ENCODE measurements at places on chromosomes 11 and 22. TPM values are rescaled to one million over a fixed set of nuclear protein-coding genes. Genes with fewer than 3 reads are reported as not detected.
A peak's percentile ranks its signal among the peaks of the same experiment; 100 is the strongest.

The C11orf16 gene
- not detected for total RNA-seq

The CYP2D6 gene
- total RNA-seq: 149 TPM

The PLAAT4 gene
- 54.5 TPM for total RNA-seq

The PANX3 gene
- total RNA-seq: not detected

The UCP3 gene
- 3.4 TPM for total RNA-seq

The HDHD5 gene
- 15.7 TPM for total RNA-seq

The B3GAT1 gene
- 0.54 TPM for total RNA-seq

The GGTLC3 gene
- total RNA-seq: 4.6 TPM

The OR5B21 gene
- total RNA-seq: not detected

The KRTAP5-10 gene
- total RNA-seq: not detected

The VSIG10L2 gene
- total RNA-seq: not detected

The ISX gene
- 187 TPM for total RNA-seq

GRCh38 chr22:22060200-22061084 lies 77.9 kb upstream of the TOP3B start:
- no peaks in the 10 kb centered on the region for H3K4me1 ChIP-seq
- H3K27me3 ChIP-seq: no peaks in the 10 kb centered on the region
- no peak overlapping the region for H3K4me3 ChIP-seq
- no peaks in the 10 kb centered on the region for H3K36me3 ChIP-seq
- H3K27ac ChIP-seq: no peak overlapping the region

DNA sequence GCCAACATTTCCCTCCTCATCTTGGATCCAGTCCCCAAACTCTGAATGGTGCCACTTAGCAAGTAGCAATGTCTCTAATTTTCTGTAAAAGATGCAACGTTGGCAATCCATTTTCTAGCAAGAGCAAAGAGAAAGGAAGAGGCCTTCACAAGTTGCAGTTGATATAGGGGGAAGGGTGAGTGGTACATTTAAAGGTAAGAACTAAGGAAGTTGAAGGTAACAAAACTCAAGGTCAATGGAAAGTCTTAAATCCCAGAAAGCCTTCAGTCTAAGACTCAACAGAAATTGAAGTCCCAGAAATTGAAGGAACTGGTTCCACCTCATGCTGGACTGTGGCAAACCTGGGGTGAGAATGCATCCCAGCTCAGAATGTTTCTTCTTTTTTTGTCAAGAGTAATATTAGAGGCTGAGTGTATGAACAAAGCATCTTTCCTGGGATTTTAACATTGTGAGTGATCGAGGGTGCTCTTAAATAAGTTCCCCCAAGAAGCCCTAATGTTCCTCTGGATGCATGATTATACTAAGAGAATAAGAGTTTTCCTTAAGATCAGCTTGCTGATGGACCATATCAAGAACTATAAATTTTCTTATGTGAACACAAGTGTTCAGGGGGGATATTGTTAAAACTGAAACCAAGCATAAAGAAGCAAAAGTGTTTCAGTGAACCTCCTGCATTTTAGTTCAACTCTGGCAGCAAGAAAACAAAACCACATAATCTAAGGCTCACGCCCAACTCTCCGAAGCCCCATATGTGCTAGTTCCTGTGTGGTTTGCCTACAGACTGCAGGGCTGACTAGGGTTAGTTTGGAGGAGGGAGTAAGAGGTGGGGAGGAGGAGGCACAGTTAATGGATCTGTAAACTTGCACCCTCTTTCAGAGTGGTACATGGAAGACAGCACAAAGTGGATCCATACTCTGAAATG lies at the start of gene GRAP2:
GRAP2 (plus strand) TSS at position 779 of the 922 bp plus-strand sequence. CDS start 46,023 bp downstream, outside the sequence.
- no peaks in the 10 kb centered on the region for H3K36me3 ChIP-seq
- no peaks in the 10 kb centered on the region for H3K27me3 ChIP-seq
- peak within 1 kb of the TSS; percentile 62 for H3K27ac ChIP-seq

- no peak for DNase-seq
- H3K4me3 ChIP-seq: no peak overlapping the region
- no peaks in the 10 kb centered on the region for H3K4me1 ChIP-seq
Observed at GRCh38 chr11:47340980-47341775, 11.3 kb downstream of the MYBPC3 start.

- no peaks in the 10 kb centered on the region for H3K36me3 ChIP-seq
- no peaks in the 10 kb centered on the region for H3K27me3 ChIP-seq
- H3K27ac ChIP-seq: no peak overlapping the region
- no peaks in the 10 kb centered on the region for H3K4me1 ChIP-seq
Observed at GRCh38 chr11:78742430-78742829, 167.8 kb upstream of the NARS2 start.

DNA sequence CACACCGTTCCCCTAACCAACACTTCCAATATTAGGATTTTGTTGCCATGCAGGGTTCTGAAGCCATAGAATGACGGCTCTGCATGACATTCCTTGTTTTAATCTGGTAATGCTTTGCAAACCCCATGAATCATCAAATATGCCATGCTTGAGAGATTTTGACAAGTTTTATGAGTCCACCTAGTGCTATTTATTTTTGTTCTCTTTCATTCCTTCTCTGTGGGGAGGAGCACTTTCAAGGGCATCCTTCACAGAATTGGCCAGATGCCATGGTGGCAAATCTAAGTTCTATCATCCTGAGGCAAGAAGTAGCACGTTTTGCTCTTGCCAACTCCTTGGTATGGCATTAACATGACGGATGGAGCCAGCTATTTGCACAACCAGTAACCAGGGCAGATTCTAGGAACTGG lies 268.4 kb downstream of the FAM76B start:
- no peaks in the 10 kb centered on the region for H3K4me1 ChIP-seq
- no peak overlapping the region for H3K4me3 ChIP-seq
- DNase-seq: no peak
- H3K27me3 ChIP-seq: no peaks in the 10 kb centered on the region
- H3K36me3 ChIP-seq: no peaks in the 10 kb centered on the region

- DNase-seq: no peak
- no peaks in the 10 kb centered on the region for H3K27me3 ChIP-seq
- no peaks in the 10 kb centered on the region for H3K36me3 ChIP-seq
- H3K4me3 ChIP-seq: no peak overlapping the region
- no peak overlapping the region for H3K27ac ChIP-seq
Observed at GRCh38 chr11:1301220-1302000, 8.0 kb downstream of the TOLLIP start.

- DNase-seq: no peak
- no peak overlapping the region for H3K27ac ChIP-seq
- H3K36me3 ChIP-seq: no peaks in the 10 kb centered on the region
- no peak overlapping the region for H3K4me3 ChIP-seq
- no peaks in the 10 kb centered on the region for H3K27me3 ChIP-seq
Observed at GRCh38 chr11:107473792-107474191, 16.2 kb upstream of the CWF19L2 start.

GRCh38 chr11:128909438-128910125 lies 18.4 kb downstream of the KCNJ5 start:
- no peaks in the 10 kb centered on the region for H3K36me3 ChIP-seq
- no peak overlapping the region for H3K4me3 ChIP-seq
- no peaks in the 10 kb centered on the region for H3K4me1 ChIP-seq
- no peak overlapping the region for H3K27ac ChIP-seq
- DNase-seq: no peak
- no peaks in the 10 kb centered on the region for H3K27me3 ChIP-seq

GRCh38 chr22:31895411-31896123 lies 48.8 kb upstream of the YWHAH start:
- no peaks in the 10 kb centered on the region for H3K36me3 ChIP-seq
- H3K27ac ChIP-seq: no peak overlapping the region
- H3K4me1 ChIP-seq: no peaks in the 10 kb centered on the region
- no peaks in the 10 kb centered on the region for H3K27me3 ChIP-seq
- DNase-seq: no peak

- H3K27me3 ChIP-seq: no peaks in the 10 kb centered on the region
- H3K4me3 ChIP-seq: no peak overlapping the region
- no peaks in the 10 kb centered on the region for H3K36me3 ChIP-seq
- DNase-seq: peak; percentile 92
- H3K27ac ChIP-seq: peak overlapping the region; percentile 35
Observed at GRCh38 chr11:65078151-65078550, 5.7 kb downstream of the CDCA5 start.

GRCh38 chr22:39348909-39349505 lies 784 bp upstream of the SYNGR1 start:
- H3K4me1 ChIP-seq: no peaks in the 10 kb centered on the region
- H3K4me3 ChIP-seq: peak overlapping the region; percentile 65
- peak; percentile 76 for DNase-seq

DNA sequence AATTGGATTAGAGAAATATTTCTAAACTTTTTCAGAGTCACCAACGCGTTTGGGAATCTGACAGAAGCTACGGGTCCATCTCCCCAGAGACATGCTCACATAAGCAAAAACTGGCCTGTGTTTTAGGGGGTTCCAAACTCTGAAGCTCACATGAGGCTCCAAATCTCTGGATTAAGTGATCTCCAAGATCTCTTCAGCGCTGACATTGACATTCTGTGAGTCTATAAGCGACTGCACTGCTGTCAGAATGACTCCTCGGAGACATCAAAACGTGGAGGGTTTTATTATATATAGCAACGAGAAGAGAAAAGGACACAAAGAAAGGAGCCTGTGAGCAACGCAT lies 642 bp upstream of the SIK2 start:
- H3K4me3 ChIP-seq: peak overlapping the region; percentile 70
- peak overlapping the region; percentile 96 for H3K27ac ChIP-seq
- no peaks in the 10 kb centered on the region for H3K36me3 ChIP-seq
- DNase-seq: no peak

DNA sequence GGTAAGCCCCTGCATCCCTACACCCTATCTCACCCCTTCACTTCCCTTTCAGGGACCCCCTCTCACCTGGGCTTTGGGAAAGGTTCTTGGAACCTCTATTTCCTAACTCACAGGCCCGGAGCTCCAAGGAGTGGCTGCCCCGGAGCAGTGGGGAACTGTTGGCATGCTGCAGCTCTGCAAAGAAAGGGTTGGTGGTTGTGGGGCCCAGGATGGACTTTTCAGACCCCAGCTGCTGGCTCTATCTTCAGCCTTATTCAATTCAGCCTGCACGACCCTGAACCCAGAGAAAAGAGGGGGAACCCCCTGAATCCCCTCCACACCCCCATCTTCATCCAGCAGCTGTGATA lies 10.0 kb downstream of the ROBO4 start:
- H3K27ac ChIP-seq: no peak overlapping the region
- H3K4me1 ChIP-seq: no peaks in the 10 kb centered on the region
- DNase-seq: no peak
- H3K36me3 ChIP-seq: no peaks in the 10 kb centered on the region

GRCh38 chr11:116309446-116309845 lies 463.3 kb downstream of the BUD13 start:
- no peaks in the 10 kb centered on the region for H3K36me3 ChIP-seq
- H3K27ac ChIP-seq: no peak overlapping the region
- H3K4me1 ChIP-seq: no peaks in the 10 kb centered on the region
- H3K27me3 ChIP-seq: no peaks in the 10 kb centered on the region

DNA sequence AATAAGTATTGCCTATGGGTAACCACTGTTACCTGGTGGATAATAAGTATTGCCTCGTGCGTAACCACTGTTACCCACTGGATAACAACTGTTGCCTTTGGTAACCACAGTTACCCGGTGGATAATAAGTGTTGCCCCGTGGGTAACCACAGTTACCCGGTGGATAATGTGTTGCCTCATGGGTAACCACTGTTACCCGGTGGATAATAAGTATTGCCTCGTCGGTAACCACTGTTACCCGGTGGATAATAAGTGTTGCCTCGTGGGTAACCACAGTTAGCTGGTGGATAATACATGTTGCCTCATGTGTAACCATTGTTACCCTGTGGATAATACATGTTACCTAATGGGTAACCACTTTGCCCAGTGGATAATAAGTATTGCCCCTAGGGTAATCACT lies 9.8 kb upstream of the NXPE4 start:
- no peak overlapping the region for H3K4me3 ChIP-seq
- no peak overlapping the region for H3K27ac ChIP-seq
- no peaks in the 10 kb centered on the region for H3K36me3 ChIP-seq
- no peaks in the 10 kb centered on the region for H3K4me1 ChIP-seq
- no peak for DNase-seq
- H3K27me3 ChIP-seq: no peaks in the 10 kb centered on the region

- DNase-seq: peak; percentile 29
- H3K36me3 ChIP-seq: no peaks in the 10 kb centered on the region
- H3K27me3 ChIP-seq: no peaks in the 10 kb centered on the region
- peaks cover 47% of the 10 kb centered on the region for H3K4me1 ChIP-seq
- peak overlapping the region; percentile 81 for H3K4me3 ChIP-seq
Observed at GRCh38 chr22:27918341-27919221, 475 bp downstream of the PITPNB start.

- peaks cover 21% of the 10 kb centered on the region for H3K27me3 ChIP-seq
- DNase-seq: no peak
- H3K4me1 ChIP-seq: no peaks in the 10 kb centered on the region
- H3K4me3 ChIP-seq: no peak overlapping the region
Observed at GRCh38 chr11:62930157-62930556, 9.0 kb upstream of the CHRM1 start.

DNA sequence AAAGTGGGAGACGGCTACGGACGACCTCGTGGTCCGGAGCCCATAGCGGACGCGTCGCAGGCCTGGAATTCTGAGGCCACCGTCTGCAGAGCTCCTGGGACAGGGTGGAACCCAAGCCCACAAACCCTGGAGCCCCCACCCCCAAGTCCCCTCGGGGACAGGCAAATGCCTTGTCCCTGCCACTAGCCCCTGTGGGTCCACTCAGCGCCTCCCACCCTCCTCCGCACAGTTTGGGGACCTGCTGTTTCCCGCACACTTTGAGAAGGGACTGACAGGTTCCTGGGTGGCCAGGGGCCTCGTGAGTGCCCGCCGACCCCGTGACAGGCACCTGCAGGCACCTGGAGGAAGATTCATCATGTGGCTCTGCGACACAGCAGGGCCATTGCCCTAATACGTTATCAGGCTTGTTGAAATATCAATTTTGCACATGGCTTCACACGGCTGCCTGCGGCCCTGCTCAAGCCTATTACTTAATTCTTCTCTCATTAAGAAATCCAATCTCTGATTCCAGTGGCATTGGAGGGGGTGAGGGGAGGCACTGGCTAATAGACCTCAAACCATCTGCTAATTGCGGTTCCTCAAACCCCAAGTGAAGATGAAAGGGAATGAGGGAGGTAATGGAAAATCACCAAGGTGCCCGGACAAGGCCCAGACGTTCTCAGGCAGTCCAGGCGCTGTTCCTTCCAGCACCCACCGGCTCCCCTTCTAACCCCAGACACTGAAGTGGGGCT lies 672.5 kb downstream of the BRD1 start:
- H3K36me3 ChIP-seq: no peaks in the 10 kb centered on the region
- no peaks in the 10 kb centered on the region for H3K4me1 ChIP-seq
- no peak for DNase-seq
- H3K27me3 ChIP-seq: no peaks in the 10 kb centered on the region

DNA sequence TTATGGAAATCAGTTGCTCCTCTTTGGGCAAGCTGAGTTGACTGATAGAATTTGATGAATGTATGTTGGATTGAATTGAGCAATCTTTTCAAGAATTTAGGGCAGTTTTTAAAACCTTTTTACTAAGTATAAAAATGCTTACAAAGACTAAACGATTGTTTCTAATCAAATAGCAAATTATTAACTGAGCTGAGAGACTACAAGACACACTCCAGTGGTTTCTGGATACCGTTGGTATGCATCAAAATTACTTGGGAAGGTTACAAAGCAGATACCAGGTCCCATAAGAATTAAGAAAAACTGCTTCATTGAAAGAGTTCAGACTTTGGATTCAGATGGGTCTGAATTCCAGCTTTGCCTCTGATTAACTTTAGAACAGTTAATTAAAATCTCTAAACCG lies 721.4 kb downstream of the FAM181B start:
- H3K27me3 ChIP-seq: no peaks in the 10 kb centered on the region
- H3K4me3 ChIP-seq: no peak overlapping the region
- no peak overlapping the region for H3K27ac ChIP-seq
- no peaks in the 10 kb centered on the region for H3K4me1 ChIP-seq
- DNase-seq: no peak
- no peaks in the 10 kb centered on the region for H3K36me3 ChIP-seq
